ENCODE measurements at places on chromosomes 11 and 22.

DNA sequence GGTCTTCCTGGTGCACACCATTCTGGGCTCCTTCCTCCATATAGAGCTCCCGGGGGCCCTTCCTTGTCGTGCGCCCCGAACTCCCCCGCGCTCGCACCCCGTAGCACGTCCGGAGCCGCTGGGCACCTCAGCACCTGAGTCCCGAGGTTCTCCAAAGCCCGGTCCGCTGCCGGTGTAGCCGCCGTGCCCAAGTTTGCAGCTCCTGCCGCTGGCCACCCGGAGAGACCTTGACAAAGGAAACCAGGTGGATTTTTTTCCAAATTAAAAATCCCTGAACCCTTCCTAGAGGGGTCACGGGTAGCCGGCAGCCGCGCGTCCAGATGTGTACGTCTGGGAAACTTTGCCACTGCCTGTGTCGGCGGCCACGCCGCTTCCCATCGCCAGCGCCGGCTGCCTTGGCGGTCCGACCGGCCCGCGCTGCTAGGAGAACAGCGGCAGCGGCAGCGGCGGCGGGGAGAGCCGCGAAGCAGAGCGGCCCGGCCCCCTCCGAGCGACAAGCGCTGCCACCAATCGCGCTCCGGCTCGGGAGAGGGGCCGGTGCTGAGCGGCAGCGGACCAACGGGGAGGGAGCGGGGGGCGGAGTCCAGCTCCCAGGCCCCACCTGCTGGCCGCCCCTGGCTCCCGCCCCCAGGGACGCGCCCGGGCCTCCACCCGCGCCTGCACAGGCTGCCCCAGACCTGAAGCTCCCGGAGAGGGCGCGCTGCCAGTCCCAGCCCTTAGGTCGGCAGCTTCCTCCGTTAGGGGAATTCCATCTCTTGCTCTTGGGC is at the start of gene GALNT18:
GALNT18 (minus strand) TSS at position 433 of the 767 bp plus-strand sequence.
- H3K27ac ChIP-seq: peak within 1 kb of the TSS; percentile 85
- H3K27me3 ChIP-seq: no peaks in the 10 kb centered on the region
- peaks cover 18% of the 10 kb centered on the region for H3K4me1 ChIP-seq

DNA sequence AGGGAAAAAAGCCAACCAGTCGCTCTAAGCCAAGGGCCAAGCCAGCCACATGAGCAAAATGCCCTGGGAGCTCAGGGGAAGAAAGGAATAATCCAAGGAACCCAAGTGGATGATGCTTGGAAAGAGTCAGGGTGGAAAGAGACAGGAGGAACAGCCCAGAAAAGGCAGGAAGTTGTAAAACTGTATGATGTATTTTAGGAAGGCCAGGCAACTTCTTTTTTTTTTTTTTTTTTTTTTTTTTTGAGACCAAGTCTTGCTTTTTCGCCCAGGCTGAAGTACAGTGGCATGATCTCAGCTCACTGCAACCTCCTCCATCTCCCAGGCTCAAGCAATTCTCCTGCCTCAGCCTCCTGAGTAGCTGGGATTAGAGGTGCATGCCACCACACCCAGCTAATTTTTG is 1.6 kb downstream of the LGALS12 start:
- no peak overlapping the region for H3K27ac ChIP-seq
- no peak for DNase-seq

GRCh38 chr11:112518371-112518770 is 257.7 kb upstream of the PLET1 start:
- no peaks in the 10 kb centered on the region for H3K36me3 ChIP-seq
- H3K4me3 ChIP-seq: no peak overlapping the region
- DNase-seq: no peak
- no peak overlapping the region for H3K27ac ChIP-seq
- H3K27me3 ChIP-seq: peaks cover 6% of the 10 kb centered on the region

DNA sequence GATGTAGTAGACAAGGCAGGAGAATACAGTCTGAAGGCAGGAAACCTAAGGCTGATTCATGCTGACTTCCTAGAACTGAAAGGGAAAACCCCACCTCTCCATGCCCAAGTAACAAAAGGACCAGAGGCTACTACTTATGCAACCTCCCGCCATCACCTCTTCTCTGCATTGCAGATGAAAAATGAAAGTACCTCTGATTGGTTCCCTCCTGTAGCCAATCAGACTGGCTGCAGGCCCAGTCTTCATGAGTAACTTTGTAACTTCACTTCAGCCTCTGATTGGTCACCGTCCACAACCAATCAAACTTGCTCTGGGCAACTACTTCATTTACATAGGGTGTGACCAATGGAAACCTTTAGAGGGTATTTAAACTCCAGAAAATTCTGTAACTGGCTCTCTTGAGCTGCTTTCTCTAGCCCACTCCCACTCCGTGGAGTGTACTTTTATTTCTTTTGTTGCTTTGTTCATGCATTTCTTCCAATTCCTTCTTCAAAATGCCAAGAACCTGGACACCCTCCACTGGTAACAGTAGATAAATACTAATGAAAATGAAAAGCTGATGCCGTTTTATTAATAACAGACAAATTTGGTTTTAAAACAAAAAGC is 5.2 kb upstream of the MAP6 start:
- no peak overlapping the region for H3K4me3 ChIP-seq
- no peak for DNase-seq
- H3K4me1 ChIP-seq: no peaks in the 10 kb centered on the region
- no peaks in the 10 kb centered on the region for H3K36me3 ChIP-seq
- H3K27me3 ChIP-seq: peaks cover 17% of the 10 kb centered on the region
